ENCODE measurements at places on chromosomes 7 and 10. TPM values are rescaled to one million over a fixed set of nuclear protein-coding genes. Genes with fewer than 3 reads are reported as not detected.

- peak; percentile 99 for DNase-seq
Observed at GRCh38 chr7:67302113-67303039, 305.7 kb downstream of the TYW1 start.

- DNase-seq = no peak
Observed at GRCh38 chr10:77574438-77574837, 63.2 kb downstream of the KCNMA1 start.

- no peak for DNase-seq
Observed at GRCh38 chr7:137302081-137302480, 41.5 kb downstream of the PTN start.

- DNase-seq = no peak
Observed at GRCh38 chr7:133795068-133795665, 332.0 kb upstream of the LRGUK start.

DNA sequence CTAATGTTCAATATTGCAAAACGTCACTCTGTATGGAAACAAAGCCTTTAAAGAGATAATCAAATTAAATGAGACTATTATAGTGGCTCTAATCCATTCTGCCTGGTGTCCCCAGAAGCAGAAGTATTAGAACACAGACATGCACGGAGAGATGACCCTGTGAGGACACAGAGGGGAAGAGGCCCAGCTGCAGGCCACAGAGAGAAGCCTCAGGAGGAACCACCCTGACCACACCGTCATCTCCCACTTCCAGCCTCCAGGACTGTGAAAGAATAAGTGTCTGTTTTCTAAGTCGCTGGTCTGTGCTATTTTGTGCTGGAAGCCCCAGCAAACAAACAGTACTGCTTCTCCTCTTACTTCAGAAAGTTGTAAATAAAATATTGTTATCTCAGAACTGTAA lies 283.5 kb upstream of the ADARB2 start:
- DNase-seq = no peak

- peak; percentile 78 for DNase-seq
Observed at GRCh38 chr7:26648554-26648953, 215.8 kb downstream of the SKAP2 start.

GRCh38 chr7:16060502-16060901 lies 360.8 kb downstream of the CRPPA start:
- DNase-seq = no peak

GRCh38 chr7:47239931-47240421 lies 341.9 kb downstream of the TNS3 start:
- no peak for DNase-seq

DNA sequence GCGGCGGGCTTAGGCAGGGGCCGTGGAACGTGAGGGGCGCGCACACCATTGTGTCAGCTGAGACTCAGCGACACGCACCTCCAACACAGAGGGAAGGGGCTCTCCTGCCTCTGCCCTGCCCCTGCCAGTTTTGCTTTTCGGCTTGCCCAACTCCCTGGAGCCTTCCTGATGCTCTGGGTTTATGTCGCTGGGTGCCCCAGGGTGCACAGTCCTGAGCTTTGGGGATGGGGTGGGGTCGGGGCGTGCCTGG lies 13.3 kb downstream of the TMEM120A start:
- no peak for DNase-seq

GRCh38 chr10:28984431-28984830 lies 304.4 kb upstream of the LYZL1 start:
- DNase-seq = peak; percentile 83

The NUDT13 gene
- 1.2 TPM for total RNA-seq

- no peak for DNase-seq
Observed at GRCh38 chr7:71507680-71508602, 376.0 kb downstream of the GALNT17 start.

- DNase-seq = no peak
Observed at GRCh38 chr10:6543431-6544005, 36.6 kb downstream of the PRKCQ start.

All from foreskin keratinocyte (primary cell).